ENCODE measurements at places on chromosomes 3 and 15.

- DNase-seq: no peak
Measured at GRCh38 chr3:9147215-9147895, 102.1 kb downstream of the SRGAP3 start.

GRCh38 chr3:136989781-136990524 is 32.2 kb downstream of the IL20RB start:
- no peak for DNase-seq

GRCh38 chr3:48222616-48223513 is at the start of gene CAMP:
Gene CAMP (plus strand): TSS chr3:48223495. CDS start chr3:48223512, 17 bp downstream.
- DNase-seq: peak; percentile 92

DNA sequence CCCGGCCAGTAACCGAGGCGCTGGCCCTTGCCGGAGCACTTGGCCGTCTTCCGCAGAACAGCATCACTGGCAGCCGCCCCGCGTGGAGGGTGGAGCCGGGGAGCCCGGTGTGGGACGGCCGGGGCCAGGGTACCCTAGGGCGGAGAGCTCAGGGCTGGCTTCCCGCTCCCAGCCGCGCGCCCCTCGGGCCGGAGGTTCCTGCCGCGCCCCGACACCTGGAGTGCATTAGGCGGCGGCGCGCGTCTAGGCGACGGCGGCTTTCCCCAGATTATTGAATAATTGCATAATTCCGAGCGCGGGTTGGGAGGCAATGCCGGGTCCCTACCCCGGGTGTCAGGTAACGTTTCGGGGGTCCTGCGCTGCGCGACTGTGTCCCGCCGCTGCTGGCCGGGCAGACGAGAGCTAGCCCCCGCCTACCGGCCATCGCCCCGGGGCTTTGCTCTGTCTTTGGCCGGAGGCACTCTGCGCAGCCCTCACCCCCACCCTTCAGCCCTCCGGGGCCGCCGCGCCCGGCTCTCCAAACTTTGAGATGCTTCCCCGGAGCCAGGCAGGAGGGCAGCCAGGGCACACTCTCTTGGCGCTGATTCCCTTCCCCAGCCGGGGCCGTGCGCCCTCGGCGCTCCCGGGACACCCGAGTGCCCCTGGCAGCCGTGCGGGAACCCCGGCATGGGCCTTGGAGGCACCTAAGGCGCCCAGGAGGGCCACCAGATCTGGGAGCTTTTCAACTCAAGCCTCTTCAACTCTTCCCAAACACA is 749 bp downstream of the ITGA11 start:
- peak; percentile 91 for DNase-seq

GRCh38 chr3:82736696-82737277 is 975.3 kb upstream of the GBE1 start:
- no peak for DNase-seq

GRCh38 chr3:34294240-34294639 is 495.8 kb downstream of the PDCD6IP start:
- DNase-seq: no peak

DNA sequence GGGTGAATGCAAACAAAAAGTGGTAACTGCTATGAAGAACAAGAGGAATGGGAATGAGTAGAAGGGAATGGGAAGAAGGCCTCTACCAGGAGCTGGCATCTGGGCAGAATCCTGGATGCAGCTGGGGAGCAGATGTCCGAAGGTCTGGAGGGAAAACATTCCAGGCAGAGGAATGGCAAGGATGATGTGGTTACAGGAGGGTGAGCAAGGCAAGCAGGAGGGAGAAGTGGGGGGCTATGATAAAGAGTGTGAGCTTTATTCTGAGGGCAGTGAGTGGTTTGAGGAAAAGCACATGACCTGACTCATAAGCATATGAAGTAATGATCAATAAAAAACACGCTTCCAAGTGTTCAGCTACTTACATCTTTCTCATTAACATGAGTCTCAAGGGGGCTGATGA is 17.1 kb downstream of the SKIC8 start:
- DNase-seq: no peak

DNA sequence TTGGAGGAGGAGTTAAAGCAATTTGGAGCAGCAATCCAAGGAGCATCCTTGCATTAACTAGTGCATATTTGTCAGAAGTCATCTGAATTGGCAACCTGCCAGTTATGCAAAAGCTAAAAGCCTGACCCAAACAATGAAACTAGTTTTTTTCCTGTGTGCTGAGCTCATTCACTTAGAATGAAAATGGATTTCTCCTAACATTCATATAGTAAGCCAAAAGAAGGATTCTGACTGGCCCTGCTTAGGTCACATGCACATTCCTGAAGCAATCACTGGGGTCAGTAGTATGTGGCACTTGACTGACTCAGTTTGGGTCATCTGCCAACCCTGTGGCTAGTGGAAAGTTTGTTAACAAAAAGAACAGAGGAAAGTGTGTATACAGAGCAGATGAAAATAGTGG is 30.5 kb downstream of the OXSM start:
- DNase-seq: no peak

GRCh38 chr3:28334552-28334951 is 14.0 kb upstream of the ZCWPW2 start:
- DNase-seq: no peak

- no peak for DNase-seq
Measured at GRCh38 chr3:7707187-7707586, 794.4 kb upstream of the LMCD1 start.

DNA sequence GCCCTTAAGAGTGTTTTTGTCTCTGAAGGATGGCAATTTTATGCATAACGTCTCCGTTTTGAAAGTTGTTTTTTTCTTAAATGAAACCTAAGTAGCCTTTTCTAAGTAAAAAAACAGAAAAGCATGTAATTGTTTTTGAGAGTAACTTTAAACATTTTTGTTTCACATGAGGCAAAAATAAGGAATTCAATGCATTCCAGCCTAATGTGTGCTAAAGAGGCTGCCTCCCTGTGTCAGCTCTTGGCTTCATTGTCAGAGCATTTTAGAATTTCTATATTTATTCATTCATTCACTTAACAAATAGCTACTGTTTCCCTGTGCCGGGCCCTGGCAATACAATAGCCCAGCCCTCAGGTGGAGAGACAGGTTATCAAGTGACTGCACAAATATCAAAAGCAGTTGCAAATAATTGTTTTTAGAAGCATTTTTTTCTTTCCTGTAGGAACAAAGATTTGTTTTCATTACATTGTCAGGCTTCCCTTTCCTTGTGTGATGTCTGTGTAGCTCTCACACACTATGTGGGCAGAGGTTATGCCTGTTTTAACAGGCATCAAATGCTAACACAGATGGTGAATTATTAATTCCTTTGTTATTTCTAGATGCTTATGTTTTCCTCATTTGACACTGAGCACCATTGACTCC is 81.9 kb downstream of the CCK start:
- no peak for DNase-seq

GRCh38 chr15:71443538-71443937 is 328.3 kb downstream of the THSD4 start:
- no peak for DNase-seq

GRCh38 chr3:132342183-132342582 is 25.0 kb downstream of the ACP3 start:
- no peak for DNase-seq

- DNase-seq: peak; percentile 85
Measured at GRCh38 chr15:45641999-45642932, 7.4 kb downstream of the SQOR start.

DNA sequence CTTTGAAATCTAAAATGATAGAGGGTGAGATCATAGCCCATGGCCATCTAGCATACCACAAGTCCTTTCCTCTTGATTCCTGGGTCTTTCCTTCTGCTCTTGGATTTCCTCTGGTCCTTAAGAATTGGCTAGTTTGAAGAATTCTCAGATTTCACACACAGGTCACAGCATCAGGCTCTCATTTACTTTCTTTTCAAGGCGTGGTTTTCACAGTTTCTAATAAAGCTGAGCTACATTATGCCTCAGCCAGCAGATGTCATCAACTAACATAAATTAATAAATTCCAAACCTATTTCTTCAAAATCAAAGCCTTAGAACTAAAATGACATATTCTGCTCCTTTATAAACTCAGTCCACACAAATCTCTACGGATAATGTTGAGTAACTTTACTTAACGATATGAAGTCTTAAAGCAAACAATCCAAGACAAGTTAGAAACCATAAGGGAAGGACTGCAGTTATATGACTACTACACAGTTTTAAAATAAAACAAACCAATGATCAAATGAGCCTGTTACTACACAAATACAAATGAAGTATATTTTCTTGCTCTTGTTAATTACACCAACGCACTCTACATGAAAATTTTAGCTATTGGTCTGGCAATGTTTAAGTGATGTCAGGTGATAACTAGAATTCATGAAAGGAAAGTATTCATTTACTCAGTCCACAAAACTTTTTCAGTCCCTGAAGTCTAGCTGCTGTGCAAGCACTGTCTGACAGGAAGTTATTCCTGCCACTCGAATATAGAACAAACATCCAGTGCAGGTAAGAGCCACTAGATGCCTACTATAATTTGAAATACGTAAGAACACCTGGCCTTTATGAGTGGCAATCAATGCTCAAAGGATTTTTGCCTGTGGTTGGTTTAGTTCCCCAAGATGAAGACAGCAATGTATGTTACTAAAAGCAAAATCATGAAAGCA is 9.2 kb downstream of the CCDC14 start:
- DNase-seq: no peak

DNA sequence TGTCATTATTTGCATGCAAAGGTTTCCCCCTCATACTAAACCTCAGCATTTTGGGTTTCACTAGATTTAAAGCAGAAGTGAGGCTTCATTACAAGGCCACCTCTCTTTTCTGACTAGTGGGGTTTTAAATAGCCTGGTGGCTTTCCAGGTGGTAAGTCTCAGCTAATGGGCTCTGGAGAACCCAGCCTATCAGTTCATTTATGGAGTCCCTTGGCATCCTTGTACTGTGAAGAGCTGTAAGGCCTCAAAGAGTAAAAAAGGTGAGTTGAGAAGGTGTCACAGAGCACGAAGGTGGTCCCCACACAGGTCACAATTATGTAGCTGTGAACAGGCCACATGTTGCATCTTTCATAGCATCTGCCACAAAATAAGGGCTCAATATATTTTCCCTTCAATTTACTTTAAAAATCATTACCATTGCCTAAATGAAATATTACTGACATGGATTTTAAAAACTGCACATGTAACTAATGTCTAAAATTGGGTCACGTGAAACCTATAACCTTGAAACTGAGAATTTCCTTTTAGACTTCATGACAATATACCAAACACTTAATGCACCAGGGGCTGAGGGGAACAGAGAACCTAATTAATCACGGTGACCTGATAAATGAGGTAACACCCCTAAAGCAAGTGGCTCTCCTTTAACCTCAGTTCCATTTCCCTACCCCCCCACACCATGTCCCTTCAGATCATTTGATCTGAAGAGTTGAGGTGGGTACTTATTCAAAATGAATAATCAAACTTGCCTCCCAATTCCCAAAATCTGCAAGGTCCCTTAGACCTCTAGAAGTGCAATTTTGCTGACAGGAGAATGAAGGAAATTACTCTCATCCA is 1.3 kb downstream of the NGLY1 start:
- no peak for DNase-seq

DNA sequence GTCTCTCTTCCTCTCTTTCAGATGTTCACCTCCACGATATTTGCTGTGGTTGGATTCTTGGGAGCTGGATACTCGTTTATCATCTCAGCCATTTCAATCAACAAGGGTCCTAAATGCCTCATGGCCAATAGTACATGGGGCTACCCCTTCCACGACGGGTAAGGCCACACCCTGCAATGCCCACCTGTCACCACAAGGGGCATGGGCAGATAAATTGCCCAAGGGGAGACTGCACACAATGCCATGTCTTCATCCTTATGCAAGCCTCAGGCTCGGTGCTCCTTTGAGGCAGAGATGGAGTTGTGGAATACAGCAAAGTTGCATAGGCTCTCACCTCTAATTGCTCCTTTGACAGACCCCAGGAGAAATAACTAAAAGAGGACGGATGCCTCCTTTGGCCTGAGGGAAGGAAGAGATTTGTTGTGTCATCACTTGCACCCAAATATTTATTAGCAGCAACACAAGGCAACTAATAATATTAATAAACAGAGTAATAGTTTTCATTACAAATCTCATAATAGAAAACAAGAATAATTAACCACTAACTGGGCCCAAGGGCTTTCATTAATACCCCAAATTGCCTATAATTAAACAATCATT is 13.2 kb downstream of the TM4SF4 start:
- DNase-seq: no peak

GRCh38 chr15:68400066-68400456 is 31.9 kb downstream of the ITGA11 start:
- DNase-seq: no peak

GRCh38 chr3:195853996-195854395 is 42.3 kb upstream of the MUC4 start:
- DNase-seq: no peak

GRCh38 chr3:143648218-143648617 is 200.1 kb downstream of the SLC9A9 start:
- no peak for DNase-seq

DNA sequence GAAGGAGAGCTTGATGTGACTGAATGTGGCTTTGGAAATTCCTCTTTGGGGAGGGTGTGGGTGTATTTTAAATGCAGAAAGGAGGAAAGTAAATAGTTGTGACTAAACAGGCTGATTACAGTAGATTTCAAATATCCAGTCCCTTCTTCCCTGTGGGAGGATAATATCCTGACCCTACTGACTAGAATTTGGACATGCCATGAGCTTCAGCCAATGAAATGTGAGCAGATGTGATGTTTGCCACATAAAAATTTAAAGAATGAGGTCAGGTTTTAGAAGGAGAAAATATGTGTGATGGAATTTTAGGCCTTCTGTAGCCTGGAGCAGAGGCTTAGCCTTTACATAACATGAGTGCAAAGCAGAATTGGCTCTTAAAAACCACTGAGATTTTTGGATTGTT is 1218.9 kb downstream of the ROBO2 start:
- DNase-seq: no peak

GRCh38 chr3:117443014-117443413 is 733.4 kb downstream of the TUSC7 start:
- no peak for DNase-seq

DNA sequence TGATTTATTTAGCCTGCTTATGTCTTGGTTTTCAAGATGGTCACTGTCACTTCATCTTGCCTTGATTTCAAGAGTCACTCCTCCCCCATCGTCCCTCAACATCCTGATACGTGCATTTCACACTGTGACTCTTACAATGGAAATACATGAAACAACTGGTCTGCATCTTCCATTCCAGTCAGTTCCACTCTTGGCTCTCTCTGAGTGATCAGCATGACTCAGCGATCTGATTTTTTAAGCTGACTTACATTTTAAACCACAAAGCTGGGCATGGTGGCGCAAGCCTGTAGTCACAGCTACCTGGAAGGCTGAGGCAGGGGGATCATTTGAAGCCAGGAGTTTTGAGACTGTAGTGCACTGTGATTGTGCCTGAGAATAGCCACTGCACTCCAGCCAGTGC is 271.2 kb upstream of the ROPN1 start:
- no peak for DNase-seq

- no peak for DNase-seq
Measured at GRCh38 chr15:70833422-70833821, 20.5 kb downstream of the LARP6 start.

- DNase-seq: no peak
Measured at GRCh38 chr3:10449436-10449835, 56.0 kb downstream of the ATP2B2 start.
